ENCODE measurements at places on chromosomes 4 and X.
A peak's percentile ranks its signal among the peaks of the same experiment; 100 is the strongest.

DNA sequence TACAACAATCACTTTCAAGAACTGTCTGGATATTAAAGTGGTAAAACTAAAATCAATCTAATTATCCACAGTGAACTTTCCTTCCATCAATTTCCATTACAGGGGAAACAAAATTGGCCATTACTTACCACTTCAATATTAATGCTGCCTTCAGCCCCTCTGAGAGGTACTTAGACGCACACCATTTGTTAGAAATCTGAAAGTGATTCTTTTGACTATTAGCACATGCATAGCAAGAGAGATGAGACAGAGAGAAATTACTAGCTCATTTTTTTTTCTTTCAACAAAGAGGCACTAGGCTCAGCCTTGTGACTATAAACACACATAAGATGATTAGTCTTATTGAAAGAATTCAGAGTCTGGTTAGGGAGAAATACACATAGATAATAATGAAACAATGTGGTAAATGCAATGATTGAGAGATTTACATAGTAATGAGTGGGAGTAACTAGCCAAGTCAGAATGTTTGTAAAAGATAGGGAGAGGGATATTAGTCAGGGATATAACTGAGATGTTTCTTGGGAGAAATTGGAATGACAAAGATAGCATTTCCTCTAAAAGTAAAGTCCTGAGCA lies 93.3 kb downstream of the YIPF7 start:
- DNase-seq = no peak

DNA sequence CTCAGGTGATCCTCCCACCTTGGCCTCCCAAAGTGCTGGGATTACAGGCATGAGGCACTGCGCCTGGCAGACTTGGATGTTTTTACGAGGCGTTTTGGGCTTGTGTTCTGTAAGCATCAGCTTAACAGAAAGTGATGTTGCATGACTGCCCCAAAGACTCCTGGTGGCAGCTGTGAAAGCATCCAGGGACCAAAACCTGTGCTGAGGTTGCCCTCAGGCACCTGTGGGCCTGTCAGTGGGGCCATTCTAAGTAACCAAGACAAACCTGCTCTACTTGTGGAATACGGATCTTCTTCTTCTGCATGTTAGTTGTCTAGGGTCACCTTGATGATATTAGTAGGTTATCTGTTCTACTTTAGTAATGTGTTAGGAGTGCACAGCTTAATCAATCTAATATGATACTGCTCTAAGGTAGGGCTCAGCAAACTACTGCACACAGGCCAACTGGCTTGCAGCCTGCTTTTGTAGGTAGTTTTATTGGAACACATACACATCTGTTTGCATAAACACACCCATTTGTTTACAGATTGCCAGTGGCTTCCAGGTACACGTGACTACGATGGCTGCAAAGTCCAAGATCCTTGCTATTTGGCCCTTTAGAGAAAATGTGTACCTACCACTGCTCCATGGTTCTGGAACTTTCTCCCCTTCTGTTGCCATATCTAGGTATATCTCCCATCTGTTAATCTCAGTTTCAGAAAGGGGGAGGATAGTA lies 136.7 kb downstream of the GPR143 start:
- no peak for DNase-seq

DNA sequence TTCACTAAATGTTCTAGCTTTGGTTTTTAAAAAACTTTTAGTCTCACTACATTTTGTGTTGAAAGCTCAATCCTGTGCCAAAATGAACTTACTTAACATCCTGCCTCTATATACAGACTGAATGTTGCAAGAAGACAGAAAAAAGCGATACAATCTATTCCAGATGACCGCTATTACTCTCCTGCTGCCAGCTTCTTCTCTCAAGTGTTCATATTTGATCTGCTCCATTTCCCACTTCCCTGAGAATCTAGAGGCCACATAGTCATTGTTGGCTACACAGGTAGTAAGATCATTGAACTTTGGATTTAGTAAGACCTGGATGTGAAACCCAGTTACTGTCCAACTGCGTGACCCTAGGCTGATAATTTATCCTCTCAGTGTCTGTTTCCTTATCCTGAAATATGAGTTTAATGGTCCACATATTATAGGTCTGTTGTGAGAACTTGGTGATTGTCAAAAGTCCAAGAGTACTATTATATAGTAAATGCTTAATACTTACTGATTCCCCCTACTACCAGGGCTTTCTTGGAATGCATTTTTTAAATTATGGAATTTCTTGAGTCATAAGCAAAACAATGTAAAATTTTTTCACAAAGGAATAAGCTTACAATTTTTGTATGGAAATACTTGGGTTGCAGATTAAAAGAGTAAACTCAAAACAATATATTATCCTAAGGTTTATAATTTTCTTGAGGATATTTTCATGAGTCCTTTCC lies 976.8 kb upstream of the ADGRL3 start:
- DNase-seq = no peak

DNA sequence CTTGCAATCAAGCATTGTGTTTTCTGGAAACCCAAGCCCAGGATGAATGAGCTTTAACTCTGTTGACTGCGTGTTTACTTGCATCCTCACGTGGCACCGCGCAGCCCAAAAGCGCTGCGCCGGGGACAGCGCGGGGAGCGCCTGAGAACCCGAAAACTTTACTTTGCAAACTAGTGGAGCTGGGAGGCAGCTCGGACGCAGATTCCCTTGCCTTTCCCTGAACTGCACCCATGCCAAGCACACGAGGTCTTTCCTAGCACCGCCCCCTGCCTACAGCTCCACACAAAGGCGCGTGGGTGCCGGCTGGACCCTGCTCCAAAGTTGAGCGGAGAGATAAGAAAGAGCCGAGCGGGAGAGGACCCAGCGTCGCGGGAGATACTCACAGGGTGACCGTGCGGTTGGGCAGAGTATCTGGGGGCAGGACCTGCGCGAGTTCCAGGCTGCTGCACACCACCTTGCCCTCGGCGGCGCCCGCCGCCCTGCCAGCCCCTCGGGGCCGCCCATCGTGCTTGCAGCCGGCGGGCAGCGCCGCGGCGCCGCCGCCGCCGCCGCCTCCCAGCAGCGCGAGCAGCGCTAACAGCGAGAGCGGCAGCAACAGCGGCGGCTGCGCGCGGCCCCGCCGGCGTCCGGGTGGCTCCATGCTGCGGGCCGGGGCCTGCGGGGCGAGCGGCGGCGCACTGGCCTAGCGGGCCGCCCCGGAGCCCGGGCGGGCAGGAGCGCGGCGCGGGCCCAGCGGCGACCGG lies 550 bp downstream of the ADGRA3 start:
- DNase-seq = peak; percentile 34

- DNase-seq = no peak
These were observed 136.8 kb downstream of the PCDH7 start for GRCh38 chr4:30856795-30857564.

Measured in activated CD4-positive, alpha-beta T cell treated with anti-CD3 and anti-CD28 coated beads, Interleukin-10, Interleukin-2, amounts not matched to agents 100 ng/mL and 50 ng/mL, durations not matched to agents 16 hours and 8 hours (primary cell).